ENCODE measurements at places on chromosomes 1 and 21. TPM values are rescaled to one million over a fixed set of nuclear protein-coding genes. Genes with fewer than 3 reads are reported as not detected.

Gene FGR
- 72.0 TPM for polyA plus RNA-seq

Gene ST6GALNAC5
- polyA plus RNA-seq: not detected

Gene TRAPPC10
- polyA plus RNA-seq: 17.9 TPM

Gene CD164L2
- polyA plus RNA-seq: not detected

Gene AGMAT
- polyA plus RNA-seq: 11.8 TPM

Gene UAP1
- 28.4 TPM for polyA plus RNA-seq

Gene IL19
- polyA plus RNA-seq: not detected

Gene KIRREL1
- not detected for polyA plus RNA-seq

Data from IgD-negative memory B cell (primary cell).